ENCODE measurements at places on chromosomes 1 and 21.

- DNase-seq: no peak
These were observed at the start of gene AVPR1B for GRCh38 chr1:206117151-206117948. Gene AVPR1B (minus strand): TSS chr1:206117388. CDS start chr1:206116890, 498 bp downstream.

DNA sequence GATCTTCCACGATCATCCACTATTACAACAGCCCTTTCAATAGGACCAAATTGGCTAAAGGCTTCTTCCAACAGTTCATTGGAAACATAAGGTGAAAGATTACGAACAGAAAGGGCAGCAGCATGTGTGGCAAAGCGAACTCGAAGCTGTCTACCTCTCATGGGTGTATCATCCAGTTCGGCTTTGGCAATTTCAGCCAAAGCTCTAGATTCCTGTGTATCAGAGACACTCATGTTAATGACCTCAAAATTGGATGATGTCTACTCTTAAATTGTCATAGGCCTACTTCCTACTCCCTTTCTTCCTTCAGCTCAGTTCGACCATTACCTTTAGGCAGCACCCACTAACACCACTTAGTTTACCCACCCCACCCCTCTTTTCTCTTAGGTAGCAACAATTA, 2.2 kb downstream of the SFPQ start:
- no peak for DNase-seq

DNA sequence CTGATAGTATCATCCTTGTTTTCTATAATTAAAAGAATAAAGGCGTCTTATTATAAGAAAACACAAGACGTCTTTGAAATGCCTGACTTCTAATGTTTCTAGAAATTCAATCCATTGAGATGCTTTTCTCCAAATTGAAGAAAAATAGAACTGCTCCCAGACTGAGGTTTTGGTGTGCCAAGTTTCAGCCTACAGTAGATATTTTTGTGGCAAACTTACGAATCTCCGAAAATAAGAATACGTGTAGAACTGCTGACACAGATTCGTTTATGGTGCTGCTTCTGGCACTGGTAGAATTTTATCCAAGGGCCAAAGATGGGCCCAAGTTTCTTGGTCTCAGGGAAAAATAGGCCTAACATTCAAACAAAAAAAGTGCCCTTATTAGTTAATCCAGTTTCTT, 554.5 kb upstream of the NR5A2 start:
- DNase-seq: no peak

- DNase-seq: no peak
These were observed 2.2 kb upstream of the KRTAP10-4 start for GRCh38 chr21:44571296-44571695.

DNA sequence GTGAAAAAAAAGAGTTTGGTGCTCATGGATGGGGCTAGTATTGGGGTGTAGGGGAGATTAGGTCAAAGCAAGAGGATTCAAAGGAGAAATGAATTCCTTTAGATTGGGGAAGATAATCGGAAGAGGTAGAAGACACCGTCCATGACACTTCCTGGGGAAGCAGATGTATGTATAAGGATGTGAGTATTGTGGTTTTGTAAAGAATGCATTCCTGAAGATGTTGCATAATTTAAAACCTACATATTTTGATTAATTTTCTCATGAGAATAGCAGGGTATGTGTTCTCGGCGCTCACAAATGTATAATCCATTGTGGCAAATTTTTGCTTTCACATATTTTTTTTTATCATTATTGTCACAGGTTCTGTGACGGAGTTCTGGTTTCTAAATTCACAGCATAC, 5.5 kb upstream of the LGALS8 start:
- no peak for DNase-seq

DNA sequence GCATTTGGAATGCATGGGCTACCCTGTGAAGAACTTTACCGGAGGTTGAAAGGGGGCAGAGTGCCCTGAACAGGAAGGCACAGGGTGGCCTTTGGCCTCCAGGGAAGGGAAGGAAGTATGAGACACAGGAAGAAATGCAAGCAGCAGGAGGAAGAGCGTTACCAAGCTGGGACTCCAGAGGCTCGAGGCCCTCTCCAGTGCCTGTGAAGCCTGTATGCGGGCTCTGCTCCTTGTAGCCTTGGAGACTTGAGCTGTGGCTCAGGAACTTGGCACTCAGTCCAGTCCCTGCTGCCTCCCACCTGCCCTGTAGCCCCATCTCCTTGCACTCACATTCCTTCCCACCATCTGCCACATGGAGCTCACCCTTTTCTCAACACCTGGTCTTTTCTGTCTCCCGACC, 33.5 kb upstream of the RNF19B start:
- DNase-seq: no peak

DNA sequence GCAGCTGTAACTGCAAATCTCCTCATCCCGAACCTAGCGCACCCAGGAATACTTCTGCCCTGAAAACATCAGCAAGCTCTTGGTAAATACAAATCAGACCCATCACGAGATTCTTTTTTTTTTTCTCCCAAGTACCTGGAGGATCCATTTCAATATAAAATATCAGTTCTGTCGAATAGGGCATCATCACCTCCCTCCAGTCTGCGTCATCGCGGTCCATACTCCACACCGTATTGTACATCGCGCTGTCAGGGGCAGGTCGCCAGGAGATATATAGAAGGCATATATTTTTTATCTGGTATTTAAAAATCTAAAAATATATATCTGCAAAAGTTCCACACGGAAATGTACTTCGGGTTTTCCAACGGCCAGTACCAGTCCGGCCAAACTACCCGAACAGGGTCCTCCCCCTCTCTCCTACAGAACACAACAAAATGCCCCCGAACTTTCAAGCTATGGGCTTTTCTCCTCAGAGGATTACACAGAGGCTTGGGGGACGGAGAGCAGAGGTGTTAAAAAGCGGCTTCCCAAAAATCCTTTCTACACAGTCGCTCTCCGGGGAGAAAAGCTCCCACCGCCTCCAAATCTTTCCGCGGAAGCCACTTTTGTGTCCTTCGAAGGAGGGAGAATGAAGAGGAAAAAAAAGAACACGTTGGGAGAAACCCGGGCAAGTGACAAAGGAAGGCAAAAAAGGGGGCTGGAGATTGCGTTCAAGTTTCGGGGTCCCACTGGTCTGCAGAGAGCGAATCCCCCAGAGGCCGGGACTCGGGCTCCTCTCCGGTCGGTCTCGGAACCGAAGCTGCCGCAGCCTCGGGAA, 509 bp downstream of the PIK3R3 start:
- peak; percentile 13 for DNase-seq

DNA sequence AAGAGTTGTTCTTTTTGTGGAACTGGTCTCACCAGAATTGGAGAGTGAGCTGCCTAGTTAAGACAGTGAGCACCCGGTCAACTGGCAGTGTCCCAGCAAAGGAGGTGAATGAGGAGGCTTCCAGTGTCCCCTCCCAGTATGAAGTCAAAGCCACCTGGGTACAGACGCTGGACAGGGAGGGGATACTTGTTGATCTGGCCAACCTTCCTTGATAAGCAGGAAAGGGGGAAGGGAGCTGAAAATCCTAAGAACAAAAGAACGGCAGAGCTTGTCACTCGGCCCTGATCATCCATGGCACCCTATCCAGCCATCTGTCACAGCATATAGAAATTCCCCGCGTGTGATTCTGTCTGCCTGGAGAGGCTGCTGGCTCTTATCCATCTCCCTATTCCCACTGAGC, 91.5 kb downstream of the SSBP3 start:
- no peak for DNase-seq

- DNase-seq: no peak
These were observed 122.0 kb downstream of the PEX14 start for GRCh38 chr1:10596780-10597179.

- DNase-seq: no peak
These were observed 7.4 kb upstream of the TIAM1 start for GRCh38 chr21:31351438-31351837.

Data from thymus (tissue), 14 donors.